RCC 7860 (cell line): ENCODE measurements at places on chromosomes 12 and 14.

DNA sequence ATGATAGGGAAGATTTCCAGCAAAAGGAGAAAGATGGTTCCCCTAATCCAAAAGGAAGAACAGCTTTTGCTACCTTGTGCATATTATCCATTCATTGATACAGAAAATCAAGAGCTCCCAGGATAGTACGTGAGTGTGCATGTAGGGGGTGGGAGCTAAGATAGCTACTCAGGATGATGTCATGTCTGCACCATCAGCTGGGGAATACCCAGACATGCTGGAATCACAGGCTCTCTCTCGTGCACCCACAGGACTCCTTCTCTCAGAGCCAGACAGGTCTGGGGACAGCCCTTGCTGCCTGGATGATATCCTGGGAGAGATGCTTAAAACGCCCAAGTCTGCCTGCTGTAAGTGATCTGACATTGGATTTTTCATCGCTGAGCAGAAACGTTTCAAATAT is 38.9 kb downstream of the FOXN3 start:
- peak; percentile 48 for DNase-seq

DNA sequence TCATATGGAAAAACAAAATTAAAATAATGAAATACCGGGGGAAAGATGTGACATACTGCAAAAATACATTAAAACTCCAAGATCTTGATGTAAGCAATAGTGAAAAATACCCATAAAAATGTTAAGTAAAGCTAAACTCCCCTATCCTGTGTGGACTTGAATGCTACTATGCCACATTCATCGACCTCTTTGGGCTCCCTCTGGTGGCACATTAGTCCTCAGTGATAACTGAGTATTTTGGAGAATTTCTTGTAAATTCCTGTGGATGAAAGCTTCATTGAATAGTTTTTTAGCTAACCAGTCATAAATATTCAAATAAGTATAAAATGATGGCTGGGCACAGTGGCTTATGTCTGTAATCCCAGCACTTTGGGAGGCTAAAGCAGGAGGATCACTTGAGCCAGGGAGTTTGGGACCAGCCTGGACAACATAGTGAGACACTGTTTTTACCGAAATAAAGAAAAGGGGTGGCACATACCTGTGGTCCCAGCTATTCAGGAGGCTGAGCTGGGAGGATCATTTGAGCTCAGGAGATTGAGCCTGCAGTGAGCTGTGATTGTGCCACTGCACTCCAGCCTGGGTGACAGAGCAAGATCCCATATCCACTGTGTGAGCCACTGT is 42.4 kb upstream of the SGPP1 start:
- peak; percentile 6 for DNase-seq

DNA sequence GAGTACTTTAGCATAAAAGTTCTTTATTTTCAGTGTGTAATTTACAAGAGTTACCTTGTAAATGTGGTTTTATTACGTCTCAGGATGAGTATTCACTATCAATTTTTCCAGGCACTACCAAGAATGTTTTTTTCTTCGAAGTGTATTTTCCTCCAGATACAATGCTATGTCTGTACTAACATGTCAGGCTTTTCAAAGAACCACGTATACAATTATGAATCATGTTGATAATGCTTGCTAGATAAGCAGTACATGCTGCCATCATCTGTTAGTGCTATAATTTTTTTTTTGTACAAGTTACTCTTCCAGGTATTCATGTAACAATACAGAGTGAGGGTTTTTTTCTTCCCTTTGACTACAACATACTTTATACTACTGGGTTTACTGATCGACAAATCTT is 5.6 kb upstream of the KANSL2 start:
- no peak for DNase-seq

- no peak for DNase-seq
These were observed 19.3 kb upstream of the TMEM120B start for GRCh38 chr12:121693155-121693687.

- DNase-seq = no peak
These were observed 594 bp upstream of the VCPKMT start for GRCh38 chr14:50116966-50117365.

DNA sequence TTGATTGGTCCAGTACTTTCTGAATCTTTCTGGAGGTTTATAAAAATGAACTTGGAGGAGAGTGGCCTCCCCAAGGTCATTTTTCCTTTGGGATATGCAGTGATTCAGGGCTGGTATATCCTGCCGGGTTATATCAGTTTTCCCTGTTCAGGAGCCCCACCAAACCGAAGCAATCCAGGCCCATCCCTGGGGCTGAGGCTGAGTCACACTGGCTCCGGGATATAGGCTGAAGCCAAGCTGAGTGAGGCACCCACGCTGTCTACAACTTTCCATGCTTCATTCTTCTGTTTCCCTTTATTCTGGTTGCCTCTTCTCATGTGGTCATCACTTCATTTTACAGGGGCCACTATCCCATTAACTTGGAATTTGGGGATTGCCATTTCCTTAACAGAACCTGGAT is 3.4 kb downstream of the SSPN start:
- no peak for DNase-seq

DNA sequence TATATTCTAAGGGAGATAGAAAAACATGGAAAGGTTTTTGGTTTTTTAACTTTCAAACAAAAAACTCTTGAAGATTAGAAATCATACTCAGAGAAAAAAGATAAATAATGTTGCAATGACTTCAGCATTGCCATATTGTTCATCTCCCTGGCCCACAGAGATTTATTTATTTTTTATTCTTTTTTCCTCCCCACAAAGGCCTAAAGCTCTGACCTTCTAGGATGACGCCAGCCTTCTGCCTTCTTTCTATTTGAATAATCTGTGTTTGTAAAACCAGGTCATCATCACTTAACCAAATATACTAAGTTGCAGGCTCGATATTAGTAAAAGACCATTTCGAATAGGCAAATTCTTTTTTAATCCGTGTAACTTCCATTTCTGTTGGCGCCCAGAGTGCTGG is 4.4 kb upstream of the DCP1B start:
- no peak for DNase-seq

- no peak for DNase-seq
These were observed 25.6 kb downstream of the NIN start for GRCh38 chr14:50805396-50805795.

DNA sequence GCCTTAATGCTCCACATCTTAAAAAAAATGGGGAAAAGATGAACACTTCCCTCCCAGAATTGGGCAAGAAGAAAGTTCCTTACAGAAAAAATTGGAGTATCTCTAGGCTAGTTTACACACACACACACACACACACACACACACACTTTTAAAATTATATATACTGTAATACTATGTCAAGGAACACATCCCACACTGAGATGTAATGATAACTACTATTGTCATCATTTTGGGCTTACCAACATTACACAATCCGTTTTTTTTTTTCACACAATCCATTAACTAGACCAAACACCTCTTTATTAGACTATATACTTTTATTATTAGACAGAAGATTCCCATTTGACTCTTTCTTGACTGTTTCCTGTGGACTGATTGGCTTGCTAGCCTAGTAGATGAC is 2.5 kb downstream of the LTBR start:
- no peak for DNase-seq

- no peak for DNase-seq
These were observed 31.2 kb upstream of the DYNC1H1 start for GRCh38 chr14:101933209-101933608.

DNA sequence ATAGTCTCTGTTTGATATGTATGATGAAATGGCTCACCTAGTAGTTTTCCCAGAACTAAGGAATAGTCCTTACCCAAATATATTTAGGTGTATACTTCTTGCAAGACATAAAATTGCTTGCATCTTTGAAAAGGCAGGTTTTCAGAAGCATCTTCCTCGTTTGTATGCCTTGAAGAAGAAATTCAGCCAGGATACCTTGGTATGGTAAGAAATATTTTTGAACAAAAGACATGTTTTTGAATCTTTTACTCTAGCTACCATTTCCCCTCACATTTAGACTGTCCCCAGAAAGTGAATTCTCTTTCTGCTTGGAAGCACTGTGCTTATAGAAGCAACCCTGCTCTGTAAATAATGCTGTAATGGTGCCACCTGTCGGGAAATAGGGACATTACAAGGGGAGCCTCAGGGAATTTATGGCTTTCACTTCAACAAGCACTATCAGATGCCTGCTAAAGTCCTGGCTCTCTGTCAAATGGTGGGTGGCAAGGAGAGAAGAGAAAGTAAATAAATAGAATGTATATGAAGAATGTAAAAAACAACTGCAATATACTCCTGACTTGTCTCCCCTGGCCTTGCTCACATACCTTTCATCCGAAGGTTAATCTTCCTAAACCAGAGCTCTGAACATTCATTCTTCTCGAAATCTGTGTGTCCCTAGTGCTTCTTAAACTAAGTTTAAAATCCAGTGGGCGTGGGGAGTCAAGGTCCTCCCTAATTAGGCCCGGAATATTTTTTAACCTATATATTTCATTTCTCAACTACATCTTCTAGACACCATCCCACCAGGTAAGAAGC is 6.1 kb downstream of the CCDC184 start:
- DNase-seq = peak; percentile 18
